MV-4-11 (cell line): ENCODE measurements at places on chromosomes 16 and 17.

GRCh38 chr16:67657751-67658518, 2.1 kb downstream of the ACD start:
- DNase-seq: no peak

DNA sequence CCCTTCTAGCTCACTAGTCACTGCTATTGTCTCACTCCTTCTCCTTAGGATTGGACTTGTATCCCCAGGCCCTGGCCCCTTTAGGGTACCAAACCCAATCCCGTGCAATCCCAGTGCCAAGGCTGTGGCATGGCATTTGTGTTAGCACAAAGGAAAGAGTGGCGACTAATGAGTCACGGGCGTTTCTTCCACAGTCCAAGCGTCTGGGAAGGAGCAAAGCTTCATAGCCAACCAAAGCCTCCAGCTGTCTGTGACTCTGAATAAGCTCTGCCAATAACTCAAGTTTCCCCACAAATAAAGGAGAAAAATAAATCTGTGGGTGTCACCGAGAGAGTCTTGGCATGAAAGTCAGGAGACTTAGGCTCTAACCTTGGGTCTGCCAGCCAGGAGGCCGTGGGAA, 54.6 kb upstream of the COX10 start:
- DNase-seq: no peak

GRCh38 chr17:78865682-78866390, 25.2 kb upstream of the USP36 start:
- DNase-seq: peak; percentile 62

DNA sequence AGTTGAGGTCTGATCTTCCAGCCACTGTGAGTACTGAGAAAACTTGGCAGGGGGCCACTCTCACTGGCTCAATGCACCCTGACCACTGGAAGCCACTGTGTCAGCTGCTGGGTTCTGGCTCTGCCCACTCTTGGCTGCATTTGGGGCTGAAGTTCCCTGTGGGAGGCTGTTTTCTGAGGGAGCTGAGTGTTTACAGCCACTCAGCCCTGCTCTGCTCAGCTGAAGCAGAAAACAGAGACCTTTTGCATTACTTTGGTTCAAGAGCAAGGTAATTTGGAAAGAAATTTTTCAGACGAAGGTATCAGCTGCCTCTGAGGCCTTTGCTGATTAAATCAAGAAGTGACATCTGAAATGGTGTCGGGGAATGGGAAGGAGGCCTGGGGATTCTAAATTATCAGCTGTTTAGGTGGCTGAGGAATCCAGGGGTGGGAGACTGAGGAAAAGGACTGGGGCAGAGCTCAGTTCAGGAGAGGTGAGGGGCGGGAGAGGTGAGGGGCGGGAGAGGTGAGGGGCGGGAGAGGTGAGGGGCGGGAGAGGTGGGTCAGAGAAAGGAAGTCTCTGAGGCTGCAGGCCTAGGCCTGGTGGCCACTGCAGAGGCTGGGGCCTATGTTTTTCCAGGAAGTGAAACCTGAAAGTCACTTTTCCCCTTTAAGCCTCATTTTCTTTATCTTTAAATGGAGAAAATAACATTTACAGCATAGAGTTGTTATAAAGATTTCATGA, at the start of gene ACSM5:
Gene ACSM5 (plus strand): TSS at position 137 of the 723 bp plus-strand sequence. CDS start 1,951 bp downstream, outside the sequence.
- peak; percentile 63 for DNase-seq

DNA sequence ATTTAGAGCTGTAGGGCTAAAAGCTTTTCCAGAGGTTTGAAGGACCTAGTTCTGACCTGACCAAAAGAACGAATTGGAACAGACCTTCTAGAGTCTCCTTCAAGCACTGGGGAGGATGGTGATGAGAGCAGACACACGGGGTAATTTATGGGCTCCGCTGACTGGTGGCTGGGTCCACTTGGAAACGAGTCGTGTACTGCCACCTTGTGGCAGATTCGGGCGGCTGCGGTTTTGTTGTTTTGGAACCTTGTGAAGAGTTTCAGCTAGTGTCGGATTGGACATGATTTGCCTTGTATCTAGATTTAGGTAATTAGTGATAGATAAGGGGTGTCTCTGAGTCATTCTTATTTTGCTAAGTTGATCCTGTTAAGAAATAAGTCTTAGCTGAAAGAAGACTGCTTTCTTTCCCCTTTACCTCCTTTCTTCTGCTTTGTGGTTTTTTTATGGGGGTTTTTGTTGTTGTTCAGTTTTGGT, 98.9 kb downstream of the AATF start:
- peak; percentile 79 for DNase-seq

GRCh38 chr16:50809561-50809960, 67.7 kb downstream of the CYLD start:
- no peak for DNase-seq

GRCh38 chr17:8076502-8077266, 10.8 kb downstream of the ALOX12B start:
- DNase-seq: no peak

DNA sequence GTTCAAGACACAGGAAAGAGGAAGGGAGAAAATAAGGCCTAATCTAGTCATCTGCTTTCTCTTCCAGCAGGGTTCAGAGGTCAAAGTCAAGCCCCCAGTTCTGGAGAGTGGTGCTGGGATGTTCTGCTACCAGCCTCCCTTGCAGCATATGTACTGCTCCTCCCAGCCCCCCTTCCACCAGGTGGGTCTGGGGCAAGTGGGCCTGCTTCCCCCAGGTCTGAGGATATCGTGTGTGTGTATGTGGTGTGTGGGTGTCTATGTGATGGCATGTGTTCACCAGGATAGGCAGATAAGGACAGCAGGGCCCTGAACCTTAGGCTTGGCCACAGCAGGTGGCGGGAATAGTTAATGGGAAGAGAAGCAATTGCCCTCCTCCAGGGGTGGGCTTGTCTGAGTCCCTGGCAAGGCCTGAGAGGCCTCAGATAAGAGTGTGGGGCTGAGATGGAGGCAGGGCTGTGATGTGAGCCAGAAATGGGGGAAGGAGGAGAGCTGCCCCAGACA, 21.1 kb downstream of the FOXN1 start:
- DNase-seq: no peak

GRCh38 chr17:3603119-3603869, 5.9 kb downstream of the TRPV1 start:
- DNase-seq: no peak

GRCh38 chr17:82613283-82614094, 34.8 kb downstream of the WDR45B start:
- DNase-seq: no peak

DNA sequence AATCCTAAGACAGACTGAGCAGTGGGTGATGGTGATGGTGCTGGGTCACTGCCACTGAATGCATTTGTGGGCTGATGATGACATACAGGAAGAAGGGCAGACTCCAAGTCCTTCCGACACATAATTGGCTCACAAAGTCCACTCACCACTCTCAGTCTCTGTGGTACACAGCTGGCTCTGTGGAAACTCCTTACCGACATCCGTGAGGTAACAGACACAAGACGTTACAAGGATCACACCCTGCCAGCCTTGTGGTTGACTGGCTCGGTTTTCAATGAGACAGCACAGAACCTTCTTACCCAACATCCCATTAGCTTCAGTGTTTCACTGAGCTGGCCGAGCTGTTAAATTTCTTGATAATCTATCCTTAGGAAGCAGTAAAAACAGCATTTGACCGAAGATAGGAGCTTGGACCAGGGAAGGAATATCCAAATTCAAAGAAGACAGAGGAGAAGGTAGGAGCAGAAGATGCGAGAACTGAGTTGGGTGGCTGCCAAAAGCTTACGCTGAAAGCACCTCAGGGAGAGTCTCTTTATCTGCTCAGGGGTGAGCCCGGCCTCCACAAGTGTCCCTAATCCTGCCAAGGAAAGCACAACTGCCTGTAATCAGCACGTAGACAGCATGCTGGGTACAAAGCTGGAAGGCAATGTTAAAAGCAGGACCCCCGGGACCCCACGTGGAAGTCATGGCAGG, 5.5 kb upstream of the MXRA7 start:
- peak; percentile 99 for DNase-seq
